ENCODE measurements at places on chromosomes 1 and 21.
A peak's percentile ranks its signal among the peaks of the same experiment; 100 is the strongest.

DNA sequence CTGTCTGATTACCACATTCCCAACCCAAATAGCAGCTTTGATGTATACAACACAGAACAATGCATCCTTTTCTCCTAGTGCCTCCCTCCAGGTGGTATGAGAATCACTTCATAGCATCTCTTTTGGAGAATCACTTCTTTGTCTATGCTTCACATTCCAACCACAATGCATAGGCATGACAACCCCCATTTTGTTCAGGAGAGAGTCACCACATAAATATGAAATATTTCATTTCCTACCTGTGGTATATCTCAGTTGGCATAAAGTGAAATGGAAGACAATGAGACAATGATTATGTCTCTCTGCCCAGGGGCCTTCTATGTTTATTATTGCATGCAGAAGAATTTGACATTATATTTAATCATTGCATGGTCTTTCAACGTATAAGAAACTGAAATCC is 112.2 kb downstream of the BRINP2 start:
- no peak for DNase-seq

DNA sequence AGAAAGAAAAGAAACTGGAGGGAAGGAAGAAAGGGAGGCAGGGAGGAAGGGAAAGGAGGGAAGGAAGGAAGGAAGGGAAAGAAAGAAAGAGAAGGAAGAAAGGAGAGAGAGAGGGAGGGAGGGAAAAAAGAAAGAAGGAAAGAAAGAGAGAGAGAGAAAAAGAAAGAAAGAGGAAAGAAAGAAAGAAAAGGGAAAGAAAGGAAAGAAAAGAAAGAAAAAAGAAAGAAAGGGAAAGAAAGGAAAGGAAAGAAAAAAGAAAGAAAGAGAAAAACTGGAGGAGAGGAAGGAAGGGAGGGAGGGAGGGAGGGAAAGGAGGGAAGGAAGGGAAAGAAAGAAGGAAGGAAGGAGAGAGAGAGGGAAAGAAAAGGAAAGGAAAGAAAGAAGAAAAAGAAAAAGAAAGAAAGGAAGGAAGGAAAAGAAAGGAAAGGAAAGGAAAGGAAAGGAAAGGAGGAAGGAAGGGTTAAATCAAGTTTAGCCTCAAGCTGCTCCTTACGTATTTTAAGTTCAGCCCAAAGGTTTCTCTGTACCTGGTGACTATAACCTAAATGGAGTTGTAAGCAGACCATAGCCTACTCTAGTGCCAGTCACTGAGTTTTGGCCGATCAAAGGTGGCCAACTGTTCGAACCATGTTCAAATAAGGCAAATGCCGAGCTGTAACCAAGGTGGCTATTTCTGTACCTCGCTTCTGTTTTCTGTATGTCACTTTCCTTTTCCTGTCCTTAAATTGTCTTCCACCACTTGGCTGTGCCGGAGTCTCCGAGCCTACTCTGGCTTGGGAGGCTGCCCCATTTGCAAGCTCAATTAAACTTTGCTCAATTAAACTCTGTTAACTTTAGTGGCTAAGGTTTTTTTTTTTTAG is 37.8 kb upstream of the TMPRSS2 start:
- DNase-seq, result no peak

DNA sequence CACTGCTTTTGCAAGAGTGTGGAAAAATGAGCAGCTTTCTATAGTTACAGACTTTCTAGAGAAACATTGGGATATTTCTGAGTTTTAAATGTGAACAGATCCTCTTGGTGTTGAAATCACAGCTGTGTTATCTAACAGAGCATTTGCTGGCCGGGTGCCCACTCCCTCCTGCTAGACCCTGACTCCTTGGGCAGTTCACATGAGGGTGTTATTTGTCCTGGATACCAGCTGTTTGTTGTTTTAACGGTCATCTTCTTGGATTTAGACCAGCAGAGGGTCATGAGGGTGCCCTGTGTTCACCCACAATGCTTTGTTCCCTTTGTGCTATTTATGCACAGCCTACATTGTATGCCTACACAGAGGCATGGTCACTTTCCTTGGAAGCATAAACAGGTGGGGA is 67.1 kb downstream of the CENPF start:
- peak; percentile 93 for DNase-seq

GRCh38 chr1:216984536-216984935 is 261.3 kb upstream of the ESRRG start:
- DNase-seq, result no peak

GRCh38 chr1:166379447-166379846 is 212.6 kb upstream of the FAM78B start:
- DNase-seq, result no peak

GRCh38 chr21:18801468-18801867 is 397.9 kb upstream of the TMPRSS15 start:
- no peak for DNase-seq
